ENCODE measurements at places on chromosomes 1 and 21. TPM values are rescaled to one million over a fixed set of nuclear protein-coding genes. Genes with fewer than 3 reads are reported as not detected.
A peak's percentile ranks its signal among the peaks of the same experiment; 100 is the strongest.

Gene ABCG1
- 11.8 TPM for total RNA-seq

Gene MNDA
- 12.0 TPM for total RNA-seq

Gene ARHGEF10L
- total RNA-seq: 111 TPM

Gene CLIC4
- total RNA-seq: 848 TPM

Gene DDAH1
- total RNA-seq: 46.1 TPM

Gene FCRLB
- 0.74 TPM for total RNA-seq

Gene TACSTD2
- total RNA-seq: 19.1 TPM

Gene AGMAT
- total RNA-seq: 0.14 TPM

Gene CACNA1E
- 0.37 TPM for total RNA-seq

Gene PGLYRP4
- not detected for total RNA-seq

- no peak for DNase-seq
Measured at GRCh38 chr1:60942896-60943638, 139.3 kb upstream of the NFIA start.

DNA sequence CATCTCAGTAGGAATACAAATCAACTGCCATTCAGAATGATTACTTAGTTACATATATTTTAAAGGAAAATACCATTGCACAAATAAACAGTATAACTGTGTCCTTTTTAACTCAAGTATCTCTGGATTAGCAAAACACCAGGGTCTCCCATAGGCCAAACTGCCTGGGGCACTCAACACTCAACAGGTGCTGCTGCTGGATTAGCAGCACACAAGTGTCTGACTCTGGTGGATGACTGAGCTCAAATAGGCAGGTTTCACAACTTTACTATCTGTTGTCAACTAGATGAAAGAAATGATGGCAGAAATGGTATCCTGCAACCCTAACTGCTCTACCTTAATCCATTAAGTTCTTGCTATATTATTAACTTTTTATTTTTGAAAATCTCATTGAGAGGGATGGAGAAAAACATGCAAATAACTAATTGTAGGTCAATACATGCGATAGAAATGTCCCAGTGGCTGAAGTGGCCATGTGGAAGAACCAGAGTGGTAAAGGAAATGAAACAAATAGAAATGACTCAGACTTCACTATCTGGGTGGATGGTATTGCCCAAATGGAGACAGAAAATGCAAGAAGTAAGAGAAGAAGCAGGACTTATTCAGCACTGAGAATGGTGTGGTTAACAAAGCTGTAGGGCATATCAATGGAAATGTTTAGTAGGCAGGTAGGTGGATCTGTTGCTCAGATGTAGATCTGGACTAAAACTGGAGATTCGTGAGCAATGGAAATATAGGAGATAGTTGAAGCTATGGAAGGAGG lies 90.8 kb upstream of the CCDC190 start:
- DNase-seq: no peak

- DNase-seq: no peak
Measured at GRCh38 chr1:7975212-7975865, 13.8 kb downstream of the PARK7 start.

DNA sequence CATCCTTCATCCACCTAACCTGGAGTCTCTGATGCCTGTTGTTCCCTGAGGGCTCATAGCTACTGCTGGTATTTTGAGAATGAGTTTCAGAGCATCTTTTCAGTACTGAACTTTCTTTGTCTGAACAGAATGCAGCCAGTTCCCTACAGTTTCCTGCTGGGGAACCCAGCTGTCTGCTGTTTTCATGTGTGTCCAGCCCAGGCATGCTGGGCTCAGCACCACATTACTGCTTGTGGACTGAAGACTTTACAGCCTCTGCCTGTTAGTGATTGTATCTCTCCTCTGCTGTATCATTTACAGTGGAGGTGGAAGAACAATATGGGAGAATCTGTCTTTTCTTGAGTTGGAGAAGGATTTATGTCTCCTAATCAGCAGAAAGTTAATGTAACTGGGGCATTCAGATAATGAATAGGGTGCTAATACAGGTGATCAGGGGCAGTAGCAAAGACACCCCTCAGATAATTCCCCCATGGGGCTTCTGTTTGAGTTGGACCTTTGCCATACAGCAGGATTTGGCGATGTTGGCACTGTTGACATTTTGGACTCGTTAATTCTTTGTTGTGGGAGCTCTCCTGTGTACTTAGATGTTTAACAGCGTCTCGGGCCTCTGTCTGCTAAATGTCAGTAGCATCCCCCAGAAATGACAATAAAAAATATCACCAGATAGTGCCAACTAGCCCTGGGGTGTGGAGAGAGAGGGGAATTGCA lies 207.7 kb downstream of the HHAT start:
- no peak for DNase-seq

DNA sequence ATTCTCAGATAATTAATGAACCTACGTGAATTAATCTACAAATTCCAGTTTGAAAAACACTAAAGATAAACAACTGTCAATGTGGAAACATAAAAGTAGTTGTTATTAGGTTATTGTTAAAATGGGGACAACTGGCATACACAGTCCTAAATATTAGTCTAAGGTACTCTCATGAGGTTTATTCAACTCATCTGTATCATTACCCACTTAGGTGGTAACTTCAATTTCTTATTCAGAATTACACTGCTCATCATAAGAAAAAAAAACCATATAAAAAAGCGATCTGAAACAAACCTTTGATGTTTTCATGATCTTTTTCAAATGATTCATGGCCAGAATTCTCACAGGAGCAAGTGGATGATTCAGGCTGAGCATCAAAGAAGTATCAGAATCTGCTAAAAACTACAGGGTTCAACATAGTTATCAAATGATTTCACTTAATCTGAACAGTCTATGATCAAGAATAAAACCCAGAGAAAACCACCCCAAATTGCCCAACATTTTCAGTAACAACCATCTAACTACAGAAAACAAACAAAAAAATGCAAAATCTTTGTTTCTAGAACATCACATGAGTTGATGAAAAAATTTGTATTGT lies 13.7 kb downstream of the HEATR1 start:
- DNase-seq: no peak

DNA sequence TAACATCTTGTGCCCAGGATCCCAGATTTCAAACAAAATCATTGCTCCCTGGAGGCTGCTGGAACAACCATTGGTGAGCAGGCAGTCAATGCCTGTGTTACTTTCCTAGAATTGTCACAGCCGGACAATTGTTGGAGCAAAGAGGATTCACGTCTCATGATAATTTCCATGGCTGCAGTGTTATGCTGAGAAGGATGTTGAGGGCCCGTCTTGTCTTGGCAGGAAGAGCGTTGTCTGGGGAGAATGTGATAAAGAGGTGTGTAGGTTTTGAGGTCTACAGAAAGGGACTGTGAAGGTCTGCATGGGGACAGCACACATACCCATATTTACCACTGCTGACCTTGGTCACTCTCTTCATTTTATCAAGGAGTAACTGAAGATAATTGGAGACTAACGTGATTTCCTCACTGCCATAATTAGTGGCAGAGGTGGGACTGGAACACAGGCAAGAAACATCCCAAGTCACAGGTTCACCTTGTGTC lies 6.3 kb downstream of the MECR start:
- DNase-seq: no peak

DNA sequence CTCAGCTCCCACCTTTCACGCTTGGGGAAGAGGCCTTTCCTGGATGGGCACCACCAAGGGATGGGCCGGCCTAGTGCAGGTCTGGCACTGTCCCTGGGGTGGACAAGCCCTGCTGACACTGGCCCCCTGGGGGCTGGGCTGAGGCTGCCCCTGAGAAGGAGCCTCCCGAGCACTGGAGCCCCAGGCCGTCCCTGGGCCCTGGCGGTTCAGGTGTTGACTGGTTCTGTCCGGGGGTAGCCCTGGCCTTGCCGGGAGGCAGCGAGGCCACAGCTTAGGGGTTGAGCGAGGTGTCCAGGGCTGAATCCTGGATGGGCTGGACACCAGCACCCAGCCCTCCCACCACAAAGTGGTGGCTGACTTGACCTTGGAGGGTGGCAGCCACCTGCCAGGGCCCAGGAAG lies 49.7 kb upstream of the ACTRT2 start:
- peak; percentile 72 for DNase-seq

DNA sequence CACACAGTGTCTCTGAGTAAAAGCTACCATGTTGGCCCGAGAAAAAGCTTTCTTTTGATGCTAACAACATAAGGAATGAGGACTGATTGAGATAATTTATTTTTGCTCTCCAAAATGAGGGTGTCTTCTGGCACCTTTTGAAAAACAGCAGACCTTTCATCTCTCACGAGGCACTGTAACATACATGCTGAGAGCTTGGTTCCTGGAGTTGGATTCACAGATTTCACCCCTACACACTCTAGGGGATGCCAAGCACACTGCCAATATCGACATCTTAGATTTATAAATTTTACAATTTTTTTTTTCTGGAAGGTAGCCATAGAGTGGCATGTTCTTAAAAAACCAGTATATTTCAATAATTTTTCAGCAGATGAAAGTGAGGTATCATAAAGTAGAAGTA lies 408.3 kb downstream of the DSCAM start:
- DNase-seq: no peak

DNA sequence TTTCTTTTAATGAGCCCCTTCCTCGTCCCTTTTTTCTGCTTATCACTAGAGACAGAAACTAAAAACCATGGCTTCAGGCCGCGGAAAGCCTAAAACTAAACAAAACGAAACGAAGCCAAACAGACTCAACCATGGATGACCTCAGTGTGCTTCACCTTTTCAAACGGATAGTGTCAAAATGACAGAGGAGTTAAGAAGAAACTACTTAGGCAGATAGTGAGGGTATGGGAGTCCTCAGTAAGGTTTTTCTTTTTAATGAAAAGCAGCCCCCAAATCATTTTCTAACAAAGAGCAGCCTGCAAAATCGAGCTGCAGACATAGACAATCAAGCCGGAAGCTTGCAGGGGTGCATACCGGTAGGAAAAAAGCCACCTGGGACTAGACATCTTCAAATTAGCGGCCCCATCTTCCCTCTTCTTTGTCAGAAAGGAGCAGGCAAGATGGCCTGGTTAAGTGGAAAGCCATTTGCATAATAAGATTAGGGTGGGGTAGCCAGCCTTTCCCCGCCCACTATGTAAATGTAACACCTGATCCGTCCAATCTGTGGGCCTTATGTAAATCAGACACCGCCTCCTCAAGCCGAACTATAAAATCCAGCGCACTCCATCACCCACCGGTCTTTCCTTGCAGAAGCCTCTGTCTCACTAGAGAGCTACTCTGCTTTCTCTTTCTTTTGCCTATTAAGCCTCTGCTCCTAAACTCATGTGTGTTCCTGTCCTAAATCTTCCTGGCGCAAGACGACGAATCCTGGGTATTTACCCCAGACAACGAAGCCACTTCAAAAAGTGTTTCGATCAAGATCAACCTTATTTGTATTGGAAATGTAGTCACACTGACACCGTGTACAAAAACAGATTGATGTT lies 6.2 kb upstream of the ERO1B start:
- no peak for DNase-seq

DNA sequence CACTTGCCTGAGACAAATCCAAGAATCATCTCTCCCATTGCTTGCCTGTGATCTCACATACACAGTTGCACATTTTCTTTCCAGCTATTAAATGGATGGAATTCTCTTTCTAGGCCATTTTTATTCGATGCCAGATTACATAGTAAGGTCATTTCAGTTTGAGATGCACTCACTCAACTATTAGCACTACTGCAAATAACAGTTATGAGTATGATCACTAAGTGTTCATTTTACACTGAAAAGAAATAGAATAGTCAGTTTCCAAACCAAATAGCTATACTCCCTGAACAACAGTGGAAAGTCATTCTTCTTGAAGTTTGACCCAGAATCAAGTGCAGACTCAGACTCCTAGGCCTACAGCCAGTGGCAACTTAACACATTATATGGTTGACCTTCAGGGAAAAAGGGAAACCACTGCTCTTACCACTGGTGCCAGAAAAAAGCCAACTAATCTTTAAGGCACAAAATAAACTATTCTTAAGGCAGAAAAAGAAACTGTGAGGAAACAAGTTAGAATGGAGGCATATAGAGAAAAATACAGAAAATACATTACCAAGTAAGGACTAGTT lies 31.5 kb downstream of the WNT2B start:
- DNase-seq: no peak

DNA sequence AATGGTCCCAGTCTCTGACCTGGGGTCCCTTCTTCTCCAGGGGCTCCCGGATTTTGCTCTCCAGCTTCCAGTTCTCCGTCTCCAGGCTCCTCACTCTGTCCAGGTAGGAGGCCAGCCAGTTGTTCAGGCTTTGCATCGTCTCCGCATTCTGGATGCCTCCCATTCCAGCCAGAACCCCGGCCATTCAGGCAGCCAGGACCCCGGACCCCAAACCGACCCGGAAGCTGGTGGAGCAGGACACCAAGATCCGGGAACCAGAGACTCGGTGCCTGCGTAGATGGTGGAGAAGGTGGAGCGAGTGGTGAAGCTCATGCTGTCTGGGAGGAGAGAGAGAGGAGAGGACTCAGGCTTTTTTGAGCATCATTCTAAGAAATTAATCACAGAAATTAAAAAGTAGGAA lies 572.4 kb upstream of the NCAM2 start:
- DNase-seq: peak; percentile 76

- DNase-seq: no peak
Measured at GRCh38 chr1:38558500-38559445, 300.8 kb downstream of the RRAGC start.

DNA sequence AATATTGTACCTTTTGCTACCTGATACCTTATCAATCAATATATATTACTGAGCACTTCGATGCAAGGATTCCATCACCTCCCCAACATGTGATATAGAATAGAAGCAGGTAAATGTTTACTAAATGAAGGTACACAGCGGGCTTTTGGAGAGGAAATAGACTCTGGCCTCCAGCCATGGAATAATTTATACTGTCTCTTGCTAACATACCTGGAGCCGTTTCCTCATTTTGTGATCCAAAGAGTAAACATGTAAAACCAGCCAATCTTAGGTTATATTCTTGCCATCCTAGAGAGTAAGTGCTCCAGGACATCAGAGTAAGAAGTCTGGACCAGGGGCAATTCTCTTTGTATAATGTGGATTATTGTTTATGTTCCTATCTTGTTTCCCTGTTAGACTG lies 39.4 kb downstream of the NDUFS5 start:
- DNase-seq: no peak

DNA sequence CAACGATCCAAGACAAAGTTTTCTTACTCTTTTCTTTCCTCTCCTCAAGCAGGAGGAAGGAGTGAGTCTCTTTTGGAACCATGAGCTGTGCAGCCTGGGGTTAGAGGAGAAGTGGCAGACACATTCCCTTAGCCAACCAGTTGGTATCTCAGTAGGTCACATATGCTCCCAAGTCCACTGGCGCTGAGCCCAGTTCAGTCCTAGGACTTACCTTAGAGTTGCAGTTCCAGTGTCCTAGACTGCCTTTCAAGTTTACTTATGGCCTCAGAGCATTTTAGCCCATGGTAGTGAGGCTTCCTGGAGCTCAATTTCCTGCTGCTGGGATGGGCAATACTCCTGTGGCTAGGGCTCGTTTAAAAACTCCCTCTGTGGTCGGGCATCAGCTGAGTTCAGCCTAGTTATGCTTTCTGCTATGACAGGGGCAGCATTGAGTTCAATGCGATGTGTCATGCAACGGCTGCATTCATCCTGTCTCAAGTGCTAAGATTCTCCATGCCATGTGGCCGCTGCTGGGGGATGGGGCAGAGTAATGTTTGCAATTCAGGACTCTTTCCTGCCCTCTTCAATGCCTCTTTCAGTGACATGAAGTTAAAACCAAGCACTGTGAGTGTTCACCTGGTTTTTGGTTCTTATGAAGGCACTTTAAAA lies 103.8 kb downstream of the LRRC7 start:
- peak; percentile 68 for DNase-seq

GRCh38 chr1:200917291-200917817 lies 22.7 kb downstream of the INAVA start:
- peak; percentile 30 for DNase-seq
